ENCODE measurements at places on chromosomes 2 and 18. TPM values are rescaled to one million over a fixed set of nuclear protein-coding genes. Genes with fewer than 3 reads are reported as not detected.

ATOH8 gene
- total RNA-seq: 60.2 TPM

DNA sequence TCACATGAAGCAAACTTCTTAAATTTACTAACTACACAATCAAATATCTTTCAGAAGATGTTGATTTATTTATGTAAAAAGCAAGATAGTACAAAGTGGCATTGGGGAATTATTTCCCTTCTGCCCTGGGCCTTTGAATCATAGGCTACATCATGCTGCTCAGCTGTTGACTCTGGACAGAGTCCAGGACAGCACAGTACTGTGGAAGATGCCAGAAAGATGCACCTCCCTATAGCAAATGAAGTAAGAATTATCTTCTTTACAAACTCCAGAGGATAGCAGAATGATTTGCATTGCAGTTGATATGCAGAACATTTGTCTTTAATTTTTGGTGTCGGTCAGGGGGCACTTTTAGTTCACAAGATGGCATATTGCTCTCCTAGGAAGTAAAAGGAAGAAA, 1354.5 kb upstream of the ZEB2 start:
- DNase-seq: no peak
- H3K4me3 ChIP-seq: no peak overlapping the region
- H3K4me1 ChIP-seq: no peaks in the 10 kb centered on the region
- H3K36me3 ChIP-seq: no peaks in the 10 kb centered on the region
- no peak overlapping the region for H3K27ac ChIP-seq
- H3K27me3 ChIP-seq: no peaks in the 10 kb centered on the region

GRCh38 chr2:64698668-64699444, 45.1 kb upstream of the SERTAD2 start:
- H3K4me1 ChIP-seq: no peaks in the 10 kb centered on the region
- no peak for DNase-seq
- H3K36me3 ChIP-seq: no peaks in the 10 kb centered on the region
- no peak overlapping the region for H3K27ac ChIP-seq

GRCh38 chr2:174263997-174264396, 15.7 kb upstream of the OLA1 start:
- no peak overlapping the region for H3K27ac ChIP-seq
- no peaks in the 10 kb centered on the region for H3K27me3 ChIP-seq
- no peaks in the 10 kb centered on the region for H3K36me3 ChIP-seq
- DNase-seq: no peak

GRCh38 chr18:51537487-51537886, 340.0 kb upstream of the MEX3C start:
- no peaks in the 10 kb centered on the region for H3K4me1 ChIP-seq
- peak; percentile 35 for DNase-seq
- no peak overlapping the region for H3K27ac ChIP-seq
- no peaks in the 10 kb centered on the region for H3K36me3 ChIP-seq
